ENCODE measurements at places on chromosomes 5 and 9. TPM values are rescaled to one million over a fixed set of nuclear protein-coding genes. Genes with fewer than 3 reads are reported as not detected.
A peak's percentile ranks its signal among the peaks of the same experiment; 100 is the strongest.

- no peak for DNase-seq
These were observed 304.5 kb upstream of the ZNF608 start for GRCh38 chr5:125050926-125051325.

DNA sequence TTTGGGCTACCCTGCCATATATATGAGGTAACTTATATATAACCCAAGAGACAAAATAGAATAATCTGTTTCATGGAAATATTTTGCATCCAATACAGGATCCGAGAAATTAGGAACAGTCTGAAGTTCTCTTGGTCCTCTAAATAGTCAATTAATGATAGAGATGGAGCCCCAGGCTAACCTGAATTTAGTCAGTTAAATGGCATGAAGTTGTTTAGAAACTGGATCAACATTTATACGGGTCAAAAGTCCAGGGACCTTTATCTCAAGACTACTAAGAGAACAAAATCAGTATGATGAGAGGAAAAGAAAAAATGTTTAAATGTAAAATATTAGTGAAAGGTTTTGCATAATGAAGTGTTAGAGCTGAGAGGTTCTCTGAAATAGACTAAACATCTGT, 303.3 kb upstream of the ACTBL2 start:
- DNase-seq: peak; percentile 78

DNA sequence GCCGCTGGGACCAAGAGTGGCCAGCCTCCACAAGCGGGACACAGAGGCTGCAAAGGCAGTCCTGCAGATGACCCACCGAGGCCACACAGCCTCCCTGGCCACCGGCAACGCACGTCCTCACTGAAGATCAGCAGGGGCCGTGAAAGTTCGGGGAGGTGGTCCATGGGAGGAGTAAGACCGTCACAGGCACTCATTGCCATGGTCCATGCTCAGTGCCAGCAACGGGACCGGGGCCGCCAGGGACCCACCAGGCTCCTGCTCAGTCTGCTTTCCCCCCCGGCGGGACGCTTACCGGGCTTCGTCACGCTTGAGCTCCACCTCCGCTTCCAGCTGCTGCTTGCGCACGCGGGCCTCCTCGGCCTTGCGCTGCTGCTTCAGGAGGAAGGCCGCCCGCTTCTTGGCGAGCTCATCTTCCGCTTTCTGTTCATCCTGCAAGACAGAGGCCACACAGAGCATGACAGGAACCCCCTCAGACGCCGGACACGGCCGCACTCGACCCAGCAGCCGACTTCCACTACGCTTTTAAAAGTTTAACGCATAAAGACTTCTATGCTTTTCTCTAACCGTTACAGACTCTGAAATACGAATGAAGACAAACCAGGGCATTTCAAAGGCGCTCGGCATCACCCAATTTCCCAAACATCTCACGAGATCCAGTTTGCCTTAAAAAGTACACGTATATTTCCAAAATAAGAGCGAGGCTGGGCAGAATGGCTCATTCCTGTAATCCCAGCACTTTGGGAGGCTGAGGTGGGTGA, 88.4 kb downstream of the CAMSAP1 start:
- no peak for DNase-seq

The POU5F2 gene
- total RNA-seq: not detected

The IRGM gene
- total RNA-seq: not detected

The PPIC gene
- total RNA-seq: 139 TPM

GRCh38 chr5:116340799-116341198, 233.8 kb downstream of the SEMA6A start:
- no peak for DNase-seq

GRCh38 chr9:127878652-127879390, 1.3 kb upstream of the AK1 start:
- DNase-seq: no peak

The TRPM6 gene
- 0.49 TPM for total RNA-seq

DNA sequence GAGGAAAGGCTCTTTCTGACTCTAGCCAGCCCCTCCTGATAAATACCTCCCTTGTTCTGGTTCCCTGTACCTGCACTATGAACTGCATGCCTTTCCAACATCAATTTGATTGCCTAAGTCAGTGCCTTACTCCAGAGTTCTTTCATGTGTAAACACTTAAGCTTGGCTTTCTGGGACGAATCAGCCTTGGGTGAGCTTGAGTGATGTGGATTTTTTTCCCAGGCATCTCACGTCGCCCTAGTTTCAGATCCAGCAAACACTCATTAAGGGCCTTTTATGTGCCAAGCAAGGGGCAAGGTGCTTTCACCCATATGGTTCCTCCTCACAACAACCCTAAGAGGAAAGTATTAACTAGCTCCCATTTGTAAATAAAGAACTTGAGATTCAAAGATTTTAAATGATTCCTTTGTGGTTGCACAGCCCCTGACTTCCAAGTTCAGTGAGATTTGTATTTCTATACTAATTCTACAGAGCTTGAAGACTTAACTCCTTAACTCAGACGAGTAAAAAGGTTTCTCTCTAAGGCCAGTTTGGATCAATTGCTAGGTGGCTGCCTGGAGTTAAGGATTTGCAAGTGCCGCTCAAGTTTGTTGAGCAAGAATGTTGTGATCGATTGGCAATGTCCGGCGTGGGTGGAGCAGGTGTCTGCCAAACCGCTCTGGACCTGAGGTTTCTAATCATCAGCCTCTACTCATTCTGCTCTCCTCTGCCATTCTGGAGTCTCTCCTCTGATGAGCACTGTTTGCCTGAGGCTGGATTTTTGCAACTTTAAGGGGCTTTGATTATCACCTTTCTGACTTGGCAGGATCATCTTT, 20.2 kb upstream of the TJP2 start:
- no peak for DNase-seq

GRCh38 chr9:104750185-104750767, 2.8 kb downstream of the NIPSNAP3A start:
- no peak for DNase-seq

DNA sequence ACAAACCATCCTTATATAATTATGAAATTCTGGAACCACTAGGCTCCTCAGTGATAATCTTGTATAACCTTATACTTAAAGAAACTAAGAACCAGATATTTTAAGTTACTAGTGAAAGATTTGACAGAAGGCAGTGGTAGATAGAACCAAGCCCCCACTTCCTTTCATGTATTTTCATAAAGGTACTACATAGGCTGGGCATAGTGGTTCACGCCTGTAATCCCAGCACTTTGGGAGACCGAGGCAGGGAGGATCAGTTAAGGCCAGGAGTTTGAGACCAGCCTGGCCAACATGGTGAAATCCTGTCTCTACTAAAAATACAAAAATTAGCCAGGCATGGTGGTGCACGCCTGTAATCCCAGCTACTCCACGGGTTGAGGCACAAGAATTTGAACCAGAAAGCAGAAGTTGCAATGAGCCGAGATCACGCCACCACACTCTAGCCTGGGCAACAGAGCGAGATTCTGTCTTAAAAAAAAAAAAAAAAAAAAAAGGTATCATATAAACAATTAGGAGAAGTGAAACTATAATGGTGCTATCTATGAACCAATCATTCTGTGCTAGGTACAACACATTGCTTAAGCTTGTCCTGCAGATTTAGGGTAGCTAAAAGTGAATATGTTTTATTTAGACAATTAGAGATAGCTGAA, 27.9 kb upstream of the DTWD2 start:
- DNase-seq: no peak

GRCh38 chr5:180069589-180070247, 1.8 kb downstream of the RNF130 start:
- no peak for DNase-seq

The MPDZ gene
- 17.2 TPM for total RNA-seq

GRCh38 chr5:1449081-1449630, 3.9 kb upstream of the SLC6A3 start:
- no peak for DNase-seq

GRCh38 chr5:143025376-143025775, 255.2 kb downstream of the ARHGAP26 start:
- no peak for DNase-seq

DNA sequence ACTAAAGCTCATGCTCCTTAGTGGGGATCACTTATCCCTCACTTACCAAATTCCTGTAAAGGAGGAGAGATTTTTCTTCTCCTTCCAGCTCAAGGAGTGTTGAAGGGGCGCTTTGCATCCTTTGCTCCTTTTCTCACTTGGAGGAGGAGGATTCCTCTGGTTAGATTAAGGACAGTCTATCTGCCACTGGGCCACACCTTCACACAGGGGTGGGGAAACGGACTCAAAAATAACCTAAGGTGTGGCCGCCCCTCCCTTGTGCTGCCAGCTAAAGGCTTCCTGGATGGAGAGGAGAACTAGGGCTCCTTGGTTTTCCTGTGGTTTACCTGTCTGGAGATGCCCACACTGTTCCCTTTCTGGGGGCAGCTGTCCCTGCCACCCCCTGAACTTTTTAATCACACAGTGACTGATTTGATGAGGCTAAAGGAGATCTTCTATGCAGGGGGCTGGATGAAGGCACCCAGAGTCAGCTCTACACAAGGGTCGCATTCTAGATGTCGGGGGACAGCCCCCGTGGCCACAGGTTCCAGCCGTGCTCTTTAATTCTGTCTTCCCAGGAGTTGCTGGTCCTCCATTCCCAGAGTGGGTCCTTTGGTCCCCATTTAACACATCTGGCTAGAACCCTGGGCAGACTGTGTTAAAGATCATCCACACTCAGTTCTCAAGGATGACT, 14.4 kb downstream of the GLRX start:
- no peak for DNase-seq

DNA sequence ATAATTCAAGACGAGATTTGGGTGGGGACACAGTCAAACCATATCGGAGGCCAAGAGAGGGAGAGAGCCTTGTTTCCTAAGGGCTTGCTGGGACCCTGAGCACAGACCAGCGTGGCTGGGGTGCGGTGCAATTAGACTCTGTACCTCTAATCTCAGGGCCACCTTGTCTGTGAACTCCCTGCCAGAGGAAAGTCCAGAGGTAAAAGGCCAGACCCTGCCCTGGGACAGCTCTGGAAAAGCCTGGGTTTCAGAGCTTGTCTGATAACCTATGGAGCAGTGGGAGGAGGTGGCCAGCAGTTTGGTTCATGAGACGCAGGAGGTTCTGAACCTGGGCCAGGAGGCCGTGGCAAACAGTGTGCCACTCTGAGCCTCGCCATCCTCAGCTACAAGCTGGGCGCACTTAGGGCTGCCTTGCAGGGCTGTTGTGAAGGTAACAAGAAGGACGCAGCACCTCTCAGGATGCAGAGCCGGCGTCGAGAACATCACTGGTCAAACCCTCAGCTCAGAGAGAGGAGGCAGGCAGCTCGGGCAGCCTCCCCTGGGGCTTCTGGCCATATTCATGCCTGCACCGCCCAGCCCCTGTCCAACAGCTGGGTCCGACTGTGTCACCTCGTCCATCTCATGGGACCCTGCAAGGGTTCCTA, 4.8 kb upstream of the DOLPP1 start:
- no peak for DNase-seq

The HSPB3 gene
- total RNA-seq: 4.9 TPM

The AQP7 gene
- total RNA-seq: 0.17 TPM

The PDZD2 gene
- total RNA-seq: 7.1 TPM

DNA sequence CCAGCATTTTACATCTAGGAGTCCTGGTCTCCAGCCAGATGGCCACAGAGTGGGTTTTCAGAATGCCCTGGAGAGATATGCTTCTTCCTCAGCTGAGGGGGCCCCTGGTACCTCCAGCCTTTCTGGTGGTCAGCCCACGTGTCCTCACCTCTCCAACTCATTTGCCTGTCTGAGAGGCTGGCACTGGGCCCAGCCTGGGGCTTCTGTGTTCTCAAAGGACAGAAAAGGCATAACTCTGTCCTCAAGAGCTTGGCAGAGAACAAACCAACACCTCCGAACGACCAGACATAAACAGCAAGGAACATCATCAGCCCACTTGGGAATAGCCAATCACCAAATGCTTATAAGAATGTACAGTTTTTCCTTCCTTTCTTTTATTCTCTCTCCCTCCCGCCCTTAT, 17.1 kb downstream of the ENG start:
- DNase-seq: peak; percentile 73

The PLK2 gene
- 1,040 TPM for total RNA-seq

DNA sequence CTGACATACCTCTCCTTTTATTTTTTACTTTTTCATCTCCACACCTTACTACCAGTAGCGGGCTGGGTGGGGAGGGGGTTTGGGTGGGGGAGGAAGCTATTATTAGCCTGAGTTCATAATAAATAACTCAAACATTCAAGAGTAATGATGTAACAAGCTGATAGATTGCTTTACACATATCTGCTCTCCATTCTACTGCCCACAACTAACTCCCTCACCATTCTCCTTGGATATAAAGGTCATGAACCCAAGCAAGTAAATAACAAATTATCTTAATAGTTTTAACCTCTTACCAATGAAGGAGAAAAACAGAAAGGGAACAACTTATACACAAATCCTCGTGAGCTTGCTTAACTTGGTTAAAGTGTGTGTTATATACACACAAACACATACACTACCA, 15.4 kb downstream of the FBXL17 start:
- DNase-seq: no peak

- DNase-seq: no peak
These were observed 416.0 kb downstream of the ICE1 start for GRCh38 chr5:5838493-5838892.

DNA sequence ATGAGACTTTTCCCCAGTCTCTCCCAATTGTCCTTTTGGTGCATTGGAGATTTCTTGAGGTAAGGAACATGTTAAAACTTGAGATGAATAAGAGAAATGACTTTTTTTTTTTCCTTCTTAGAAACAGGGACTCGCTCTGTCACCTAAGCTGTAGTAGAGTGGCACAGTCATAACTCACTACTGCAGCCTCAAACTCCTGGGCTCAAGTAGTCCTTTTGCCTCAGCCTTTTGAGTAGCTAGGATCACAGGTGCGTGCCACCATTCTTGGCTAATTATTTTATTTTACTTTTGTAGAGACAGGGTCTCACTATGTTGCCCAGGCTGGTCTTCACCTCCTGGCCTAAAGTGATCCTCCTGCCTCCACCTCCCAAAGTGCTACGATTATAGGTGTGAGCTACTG, 25.9 kb downstream of the CDC42SE2 start:
- DNase-seq: no peak

DNA sequence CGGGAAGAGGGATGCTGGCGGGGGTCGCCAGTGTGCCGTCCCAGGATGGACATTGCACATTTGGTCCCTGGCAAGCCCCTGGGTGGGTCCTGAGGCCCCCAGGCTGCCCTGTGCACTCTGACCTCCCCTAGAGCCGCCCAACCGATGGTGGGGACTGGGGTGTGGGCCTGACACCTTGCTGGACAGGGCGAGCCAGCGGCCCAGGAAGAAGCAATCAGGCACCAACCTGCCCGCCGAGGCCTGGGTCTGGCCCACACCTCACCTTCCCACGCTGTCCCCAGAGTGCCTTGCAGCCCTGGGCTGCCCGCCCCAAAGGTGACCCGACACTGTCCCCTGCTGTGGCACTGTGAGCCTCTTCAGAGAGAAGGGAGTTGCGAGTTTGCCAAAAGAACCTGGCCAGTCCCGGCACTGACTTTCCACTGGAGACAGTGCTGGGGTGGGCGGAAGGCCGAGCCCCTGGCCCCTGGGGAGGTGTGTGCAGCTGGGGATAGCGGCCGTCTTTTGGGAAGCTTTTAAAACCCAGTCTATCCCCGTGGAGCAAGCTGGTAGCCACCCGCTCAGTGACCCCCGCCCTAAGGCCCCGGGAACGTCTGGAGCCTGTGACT, 12.0 kb upstream of the NRARP start:
- DNase-seq: no peak

DNA sequence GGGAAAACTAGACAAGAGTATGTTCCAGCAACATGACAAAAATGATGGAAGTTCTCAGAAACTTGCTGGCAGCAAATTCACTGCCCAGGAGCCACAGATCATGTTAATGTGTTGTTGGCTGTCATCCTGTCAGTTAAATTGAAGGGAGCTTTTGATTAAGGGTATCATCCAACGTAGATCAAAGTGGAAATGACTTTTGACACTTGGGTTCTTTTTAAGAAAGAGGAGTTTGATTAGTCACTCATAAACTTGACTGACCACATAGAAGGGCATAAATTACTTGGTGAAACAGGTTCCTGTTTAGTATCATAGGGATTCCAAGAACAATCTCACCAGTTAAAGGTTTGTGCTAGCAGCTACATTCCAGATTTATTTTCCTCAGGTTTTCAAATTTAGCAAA, 288.7 kb downstream of the CSNK1G3 start:
- peak; percentile 22 for DNase-seq
